ENCODE measurements at places on chromosomes 1 and 21.

DNA sequence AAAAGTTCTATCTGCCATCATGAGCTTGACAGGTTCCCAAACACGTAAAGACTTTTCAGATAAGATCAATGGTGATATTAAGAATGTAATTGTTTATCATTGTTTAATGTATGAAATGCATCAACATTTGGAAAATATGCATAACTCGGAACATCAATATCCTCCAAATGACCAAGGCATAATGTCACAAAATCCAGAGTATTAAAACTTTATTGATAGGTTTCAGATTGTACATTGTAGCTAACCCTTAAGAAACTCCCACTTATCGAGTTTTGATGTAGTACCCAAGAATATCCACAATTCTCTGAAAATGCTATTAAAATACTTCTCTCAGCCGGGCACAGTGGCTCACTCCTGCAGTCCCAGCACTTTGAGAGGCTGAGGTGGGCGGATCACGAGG lies 12.1 kb upstream of the TNNI1 start:
- no peak for DNase-seq

GRCh38 chr21:44914176-44914874 lies 6.4 kb downstream of the ITGB2 start:
- no peak for DNase-seq

DNA sequence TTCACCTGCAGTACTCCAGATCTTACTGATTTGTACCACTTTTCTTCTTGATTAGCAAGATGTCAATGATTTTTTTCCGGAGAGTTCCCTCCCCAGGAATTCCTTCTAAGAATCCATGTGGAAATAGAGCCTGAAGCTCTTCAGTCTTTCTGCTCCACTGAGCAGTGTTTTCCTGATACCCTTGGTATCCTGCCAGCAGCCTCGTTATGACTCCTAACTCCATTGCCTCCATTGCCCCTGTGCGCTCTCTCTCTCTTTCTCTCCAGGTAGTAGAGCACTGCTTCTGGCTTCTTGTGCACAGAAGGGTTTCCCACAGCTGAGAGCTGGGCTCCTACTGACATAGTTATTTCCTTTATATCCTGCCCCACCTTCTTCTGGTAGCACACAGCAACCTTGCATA lies 12.2 kb downstream of the UBE2U start:
- peak; percentile 40 for DNase-seq

GRCh38 chr1:165134431-165134830 lies 222.1 kb downstream of the LMX1A start:
- DNase-seq: no peak

- DNase-seq: no peak
Measured at GRCh38 chr1:68384872-68385411, 64.8 kb downstream of the RPE65 start.

DNA sequence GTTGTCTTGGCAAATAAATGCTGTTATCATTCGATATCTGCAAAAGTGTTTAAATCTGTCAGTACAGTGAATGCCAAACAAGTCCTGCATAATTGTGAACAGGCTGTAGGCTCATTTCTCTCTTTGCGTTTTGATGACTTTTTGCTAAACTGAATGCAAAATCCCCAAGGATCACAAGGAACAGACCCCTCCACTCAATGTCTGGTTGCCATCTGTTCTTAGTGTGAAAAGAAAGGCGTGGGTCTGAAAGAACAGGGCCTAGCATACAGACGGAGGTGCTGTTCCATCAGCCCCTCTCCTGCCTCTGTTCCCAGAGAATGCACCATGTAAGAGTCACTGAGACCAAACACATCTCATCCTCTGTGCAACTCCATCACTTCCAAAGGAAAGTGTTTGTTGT lies 40.4 kb downstream of the EIF2B3 start:
- no peak for DNase-seq

DNA sequence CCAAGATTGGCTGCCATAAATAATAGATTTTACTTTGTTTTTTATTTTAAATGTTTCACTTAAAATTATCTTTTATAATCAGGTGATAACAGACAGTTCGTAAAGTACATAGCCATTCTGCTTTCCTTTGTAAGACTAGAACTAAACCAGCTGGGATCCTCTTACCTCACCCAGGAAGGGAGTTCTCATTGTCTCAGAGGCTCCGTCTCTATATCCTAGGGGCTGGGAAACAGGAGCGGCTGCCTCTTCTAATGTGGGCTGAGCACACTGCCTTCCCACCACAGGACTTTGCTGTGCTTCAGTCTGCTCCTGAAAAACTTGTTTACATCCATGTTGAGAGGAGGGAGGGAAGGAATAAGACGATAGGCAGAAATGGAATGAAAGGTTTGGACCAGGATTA lies 45.6 kb upstream of the PGD start:
- no peak for DNase-seq

DNA sequence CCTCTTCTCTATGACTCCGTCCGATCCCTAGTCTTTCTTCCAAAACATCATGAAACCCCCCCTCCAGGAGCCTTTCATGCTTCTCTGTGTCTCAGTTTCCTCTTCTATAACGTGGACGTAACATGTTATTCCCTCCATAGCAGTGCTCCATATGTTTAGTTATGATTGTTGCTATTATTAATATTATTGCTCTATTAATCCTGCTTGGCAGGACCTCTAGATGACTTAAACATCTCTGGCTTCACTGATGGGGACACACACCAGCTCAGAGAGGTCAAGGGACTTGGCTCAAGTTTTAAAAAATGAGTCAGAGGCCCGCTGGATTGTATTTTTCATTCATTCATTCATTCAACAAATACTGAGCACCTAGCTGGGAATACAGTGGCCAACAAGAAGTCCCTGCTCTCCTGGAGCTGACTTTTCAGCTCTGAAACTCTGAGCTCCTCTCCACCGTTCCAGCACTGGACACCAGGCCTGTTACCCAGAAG lies 404 bp upstream of the CPLANE2 start:
- no peak for DNase-seq

- no peak for DNase-seq
Measured at GRCh38 chr1:23483321-23484252, at the start of gene ASAP3. Gene ASAP3, minus strand, starts transcription at chr1:23484179. Its CDS starts 46 bp downstream, at chr1:23484133.
